Mesothelial cell of epicardium (in vitro differentiated cells): ENCODE measurements at places on chromosomes 6 and 20.

DNA sequence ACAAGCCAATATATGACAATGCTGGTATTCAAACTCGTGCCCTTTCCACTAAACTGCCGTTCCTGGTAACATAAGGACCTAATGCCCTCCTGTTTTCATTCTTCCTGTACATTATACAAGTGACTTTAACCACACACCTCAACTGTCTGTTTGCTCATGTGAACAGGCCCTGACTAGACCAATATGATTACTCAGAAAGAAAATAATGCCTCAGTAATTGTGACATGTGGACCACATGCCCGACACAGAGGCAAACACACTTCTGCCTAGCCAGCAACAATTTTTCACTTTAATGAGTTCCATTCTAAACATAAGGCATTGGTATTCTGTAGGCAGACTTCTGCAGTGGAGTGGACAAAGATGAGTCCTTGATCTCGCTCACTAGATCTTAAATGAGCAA, 30.0 kb downstream of the SLC22A16 start:
- no peaks in the 10 kb centered on the region for H3K36me3 ChIP-seq
- H3K27ac ChIP-seq = no peak overlapping the region
- H3K27me3 ChIP-seq = peaks cover 4% of the 10 kb centered on the region
- no peak overlapping the region for H3K4me3 ChIP-seq
- no peak for DNase-seq
- H3K4me1 ChIP-seq = no peaks in the 10 kb centered on the region

DNA sequence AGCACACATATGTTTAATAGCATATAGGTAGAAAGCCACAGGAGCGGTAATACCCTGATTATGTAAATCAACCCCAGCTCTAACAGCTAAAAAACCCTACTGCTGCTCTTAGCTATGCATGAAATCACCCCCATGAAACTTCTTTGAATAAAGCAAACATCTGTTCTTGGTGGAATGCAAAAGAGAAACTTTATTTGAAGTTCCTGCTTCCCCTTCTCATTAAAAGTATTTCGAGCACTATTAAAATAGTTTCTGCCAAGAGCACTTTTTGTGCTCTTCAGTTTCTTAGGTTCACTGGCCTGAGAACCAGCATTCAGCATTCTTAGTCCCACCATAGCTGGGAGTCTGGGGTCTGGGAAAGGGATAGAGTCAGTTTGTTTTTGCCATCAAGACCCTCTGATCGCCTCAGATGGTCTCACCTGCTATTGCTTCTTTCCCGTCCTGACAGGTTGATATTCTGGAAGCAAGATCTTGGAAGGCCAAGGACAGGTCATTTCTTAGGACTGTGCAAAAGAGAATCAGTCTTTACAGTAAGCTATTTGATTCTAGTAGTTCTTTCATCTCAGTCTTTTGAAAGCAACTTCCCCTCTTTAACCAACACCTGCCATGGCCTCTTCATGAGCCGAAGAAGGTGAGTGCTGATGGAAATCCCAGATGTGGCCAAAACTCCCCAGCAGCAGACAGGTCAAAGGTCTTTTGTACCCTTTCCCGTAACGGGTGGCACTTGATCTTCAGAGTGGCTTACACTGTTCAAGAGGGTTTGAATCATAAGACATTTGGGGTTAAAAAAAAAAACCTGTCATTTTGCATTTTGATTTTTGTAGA, 76.5 kb upstream of the TMEM170B start:
- no peaks in the 10 kb centered on the region for H3K4me1 ChIP-seq
- no peak overlapping the region for H3K4me3 ChIP-seq

- no peak for DNase-seq
- no peak overlapping the region for H3K4me3 ChIP-seq
- H3K27me3 ChIP-seq = no peaks in the 10 kb centered on the region
- peaks cover 8% of the 10 kb centered on the region for H3K36me3 ChIP-seq
- H3K4me1 ChIP-seq = peaks cover 9% of the 10 kb centered on the region
These were observed 105.9 kb downstream of the MAN1A1 start for GRCh38 chr6:119243657-119244056.

GRCh38 chr20:33649201-33649681, 12.9 kb upstream of the C20orf144 start:
- peak overlapping the region; percentile 82 for H3K27ac ChIP-seq
- peaks cover 21% of the 10 kb centered on the region for H3K36me3 ChIP-seq
- DNase-seq = no peak
- peaks cover 62% of the 10 kb centered on the region for H3K4me1 ChIP-seq
- H3K27me3 ChIP-seq = no peaks in the 10 kb centered on the region
- H3K4me3 ChIP-seq = no peak overlapping the region

- H3K27me3 ChIP-seq = no peaks in the 10 kb centered on the region
- no peaks in the 10 kb centered on the region for H3K36me3 ChIP-seq
- no peak for DNase-seq
- H3K27ac ChIP-seq = peak overlapping the region; percentile 89
These were observed 671 bp downstream of the E2F1 start for GRCh38 chr20:33685328-33686099.
